ENCODE measurements at places on chromosomes 13 and 19.

GRCh38 chr19:45069056-45069455 lies 7.2 kb downstream of the ZNF296 start:
- DNase-seq, result no peak

DNA sequence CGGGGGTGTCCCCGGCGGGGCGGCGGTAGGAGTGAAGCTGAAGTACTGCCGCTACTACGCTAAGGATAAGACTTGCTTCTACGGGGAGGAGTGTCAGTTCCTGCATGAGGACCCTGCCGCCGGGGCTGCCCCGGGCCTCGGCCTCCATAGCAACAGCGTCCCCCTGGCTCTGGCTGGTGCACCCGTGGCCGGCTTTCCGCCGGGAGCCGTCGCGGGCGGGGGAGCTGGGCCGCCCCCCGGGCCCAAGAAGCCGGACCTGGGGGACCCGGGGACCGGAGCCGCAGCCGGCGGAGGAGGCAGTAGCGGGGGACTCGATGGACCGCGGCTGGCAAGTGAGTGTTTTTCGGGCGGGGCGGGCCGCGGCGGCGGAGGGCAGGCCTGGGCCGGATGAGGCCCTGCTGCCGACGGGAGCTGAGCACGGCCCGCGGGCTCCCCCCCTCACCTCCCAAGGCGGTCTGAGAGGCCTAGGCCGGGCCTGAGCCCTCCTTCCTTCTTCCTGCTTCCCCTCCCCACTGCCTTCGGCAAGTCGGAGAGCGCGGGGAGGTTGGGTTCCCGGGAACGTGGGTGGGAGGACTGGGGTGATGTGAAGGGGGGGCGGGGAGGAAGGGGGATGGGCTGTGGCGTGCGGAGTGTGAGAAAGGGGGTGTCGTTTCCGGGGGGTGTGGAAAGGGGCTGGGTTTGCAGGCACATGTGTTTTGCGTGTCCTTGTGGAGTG lies 568 bp downstream of the PAN3 start:
- DNase-seq, result peak; percentile 87

DNA sequence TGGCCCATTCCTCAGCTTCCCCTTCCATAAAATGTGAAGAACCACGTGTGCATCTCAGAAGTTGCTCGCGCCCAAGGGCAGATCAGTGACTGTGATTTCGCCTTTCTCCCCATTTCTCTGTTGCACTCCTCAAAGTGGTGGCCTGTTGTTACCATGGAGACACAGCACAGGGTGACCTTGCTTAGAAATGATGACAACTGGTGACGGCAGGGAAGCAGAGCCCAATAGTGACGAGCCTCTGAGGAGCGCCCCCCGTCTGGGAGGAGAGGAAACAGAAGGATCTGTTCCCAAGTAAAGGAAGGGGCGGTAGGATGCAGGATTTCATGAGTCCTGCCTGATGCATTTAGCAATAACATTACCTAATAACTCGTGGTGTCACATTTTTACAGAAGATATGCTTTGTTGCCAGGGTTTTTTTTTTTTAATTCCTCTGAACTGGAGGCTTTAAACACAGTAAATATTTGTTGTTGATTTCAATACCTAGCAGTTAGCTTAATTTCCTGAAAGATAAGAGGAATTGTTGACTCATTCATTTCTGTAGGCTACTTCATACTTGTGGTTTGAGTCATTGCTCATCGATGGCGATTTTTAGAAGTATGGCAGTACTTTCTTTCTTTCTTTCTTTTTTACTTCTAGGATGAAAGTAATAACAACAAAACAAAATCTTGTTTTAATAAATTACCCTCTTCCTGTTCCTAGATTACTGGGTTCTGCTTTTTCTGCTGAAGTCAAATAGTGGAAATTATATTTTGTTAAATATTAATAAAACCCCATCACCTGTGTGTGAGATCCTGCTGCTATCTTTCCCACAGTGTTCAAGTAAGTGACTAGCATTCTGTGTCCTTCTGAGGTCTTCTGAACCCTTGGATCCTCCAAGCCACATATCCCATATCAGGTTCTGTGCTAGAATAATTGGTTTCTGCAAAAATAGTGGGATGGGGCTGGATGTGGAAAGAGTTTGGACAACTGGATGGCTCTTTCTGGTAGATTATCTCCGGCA lies 36.0 kb downstream of the MBNL2 start:
- no peak for DNase-seq

DNA sequence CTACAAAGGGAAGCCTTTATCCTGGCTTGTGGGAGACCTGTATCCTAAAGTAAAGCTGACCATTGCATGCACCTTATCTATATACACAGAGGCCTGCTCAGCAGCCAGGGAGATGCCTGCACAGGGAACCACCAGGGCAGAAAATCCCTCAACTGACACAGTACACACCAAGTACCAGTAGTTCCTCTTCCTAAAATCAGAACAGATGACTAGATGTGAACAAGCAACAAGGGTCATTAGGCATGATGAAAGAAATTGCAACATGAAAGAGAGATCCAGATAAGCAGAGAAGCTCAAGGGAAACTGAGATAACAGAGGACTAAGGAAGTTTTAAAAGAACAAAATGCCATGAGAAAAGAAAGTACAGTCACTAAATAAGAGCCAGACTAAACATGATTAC lies 39.7 kb upstream of the SLC7A9 start:
- DNase-seq, result no peak

DNA sequence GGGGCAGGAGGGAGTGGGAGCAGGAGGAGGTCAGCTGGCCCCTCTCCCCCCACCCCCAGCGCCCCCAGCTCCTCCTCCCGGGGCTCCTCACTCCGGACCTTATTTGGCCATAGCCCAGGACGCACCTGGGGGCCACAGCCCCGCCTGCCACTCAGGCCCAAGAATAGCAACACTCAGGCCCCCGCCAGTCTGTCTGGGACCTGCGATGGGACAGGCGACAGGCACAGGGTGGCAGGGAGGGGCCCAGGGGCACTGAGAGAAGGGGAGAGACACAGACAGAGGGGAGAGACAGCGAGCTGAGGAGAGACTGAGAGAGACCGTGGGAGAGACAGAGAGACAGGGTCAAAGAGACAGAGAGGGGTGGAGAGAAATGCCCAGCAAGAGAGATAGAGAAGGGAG lies 10.2 kb downstream of the JOSD2 start:
- DNase-seq, result no peak

- no peak for DNase-seq
Measured at GRCh38 chr19:35812220-35813042, at the start of gene PRODH2. Gene PRODH2 (minus strand): TSS chr19:35812845. CDS start chr19:35812805, 40 bp downstream.

DNA sequence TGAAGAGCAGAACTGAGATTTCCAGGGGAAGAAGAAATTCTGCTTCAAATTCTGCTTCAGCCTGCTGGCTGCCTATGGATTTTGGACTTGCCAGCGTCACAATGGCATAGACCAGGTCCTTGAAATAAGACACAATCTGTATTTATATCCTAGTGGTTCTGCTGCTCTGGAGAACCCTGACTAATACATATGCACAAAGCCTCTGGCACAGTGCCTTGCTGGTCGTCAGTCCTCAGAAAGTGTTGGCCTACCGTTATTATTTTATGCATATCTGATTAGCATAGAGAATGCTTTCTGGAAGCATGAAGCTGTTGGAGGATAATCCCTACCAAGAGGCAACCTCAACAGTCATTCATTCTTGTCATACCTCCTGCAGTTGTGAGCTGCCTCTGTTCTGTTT lies 213.7 kb downstream of the B3GLCT start:
- no peak for DNase-seq

GRCh38 chr13:54078271-54078870 lies 1049.8 kb downstream of the OLFM4 start:
- no peak for DNase-seq

GRCh38 chr19:7676854-7677253 lies at the start of gene MCEMP1:
Gene MCEMP1 (plus strand): TSS chr19:7677090. CDS start chr19:7677121, 31 bp downstream.
- DNase-seq, result no peak

DNA sequence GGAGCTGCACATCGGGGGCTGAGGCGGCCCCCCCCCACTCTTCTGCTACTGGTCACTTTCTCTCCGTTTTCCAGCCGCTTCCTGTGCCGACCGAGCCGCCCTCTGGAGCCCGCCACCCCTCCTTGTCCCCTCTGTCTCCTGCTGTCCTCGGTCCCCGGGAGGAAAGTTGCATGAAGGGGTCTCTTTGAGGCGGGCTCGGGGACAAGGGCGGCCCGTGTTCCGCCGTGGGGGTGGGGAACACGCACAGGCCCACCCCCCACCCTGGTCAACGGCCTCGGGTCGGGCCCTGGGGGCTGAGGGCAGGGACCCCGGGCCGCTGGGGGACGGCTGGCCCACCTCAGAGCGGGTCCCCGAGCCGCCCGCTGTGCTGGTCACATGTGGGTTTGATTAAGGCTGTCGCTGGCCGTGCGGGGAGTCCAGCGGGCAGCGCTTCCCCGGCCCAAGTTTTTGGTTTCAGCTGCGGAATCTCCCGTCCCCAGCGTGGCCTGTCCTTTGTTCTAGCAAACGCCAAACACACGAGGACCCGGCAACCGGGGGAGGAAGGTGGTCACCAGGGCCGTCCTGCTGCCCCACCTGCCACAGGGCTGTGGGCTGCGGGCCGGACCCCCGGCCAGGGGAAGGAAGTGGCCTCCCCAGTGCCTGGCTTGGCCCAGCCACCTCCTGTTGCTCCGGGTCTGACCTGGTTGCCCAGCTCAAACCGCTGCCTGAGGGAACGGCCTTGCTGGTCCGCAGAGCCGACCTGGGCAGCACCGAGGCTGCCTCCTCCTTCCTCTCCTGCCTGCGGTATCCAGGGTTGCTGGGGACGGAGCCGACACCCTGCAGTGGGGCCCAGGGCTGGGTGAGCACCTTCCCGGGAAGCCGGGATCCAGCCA lies 1.9 kb downstream of the EFNA2 start:
- no peak for DNase-seq

DNA sequence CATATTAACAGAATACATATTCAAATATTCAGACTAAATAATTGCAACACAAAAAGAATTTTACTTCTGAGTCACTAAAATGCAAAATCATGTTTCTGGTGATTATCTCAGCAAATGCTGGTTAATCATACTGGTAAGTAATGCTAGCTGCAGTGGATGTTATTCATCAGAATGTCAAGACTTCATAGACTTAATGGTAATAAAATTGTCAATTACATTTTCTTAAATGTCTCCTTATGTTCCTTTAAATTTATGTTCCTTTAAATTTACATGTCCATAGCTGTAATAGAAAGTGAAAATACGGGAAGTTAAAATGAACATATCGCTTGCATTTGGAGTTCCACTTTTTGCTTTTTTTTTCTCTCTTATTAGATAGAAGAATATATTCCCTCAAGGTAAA lies 853.0 kb downstream of the SLITRK6 start:
- DNase-seq, result no peak

GRCh38 chr19:35144600-35145436 lies 1.8 kb downstream of the FXYD7 start:
- no peak for DNase-seq

- no peak for DNase-seq
Measured at GRCh38 chr13:27680465-27680864, 58.8 kb downstream of the POLR1D start.

- no peak for DNase-seq
Measured at GRCh38 chr19:54480051-54480450, 7.0 kb upstream of the CDC42EP5 start.

DNA sequence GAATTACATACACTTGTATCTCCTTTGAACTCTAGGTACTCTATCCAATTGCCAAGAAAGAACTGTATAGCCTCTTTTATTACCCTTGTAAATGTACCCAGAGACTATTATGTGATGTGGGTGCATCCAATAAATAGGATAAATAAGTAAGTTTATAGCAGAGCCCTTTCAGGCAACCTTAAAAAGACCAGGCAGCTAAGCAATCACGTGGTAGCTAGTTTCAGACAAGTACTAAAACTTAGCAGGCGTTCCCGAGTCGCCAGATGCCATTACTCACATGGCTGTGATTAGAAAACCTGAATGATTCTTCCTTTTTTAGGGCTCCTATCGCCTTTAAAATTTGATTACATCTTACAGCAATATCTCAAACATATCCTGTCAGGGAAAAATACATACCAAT lies 1303.0 kb downstream of the EFNB2 start:
- DNase-seq, result peak; percentile 20

GRCh38 chr13:70432276-70432805 lies 324.1 kb upstream of the KLHL1 start:
- no peak for DNase-seq

DNA sequence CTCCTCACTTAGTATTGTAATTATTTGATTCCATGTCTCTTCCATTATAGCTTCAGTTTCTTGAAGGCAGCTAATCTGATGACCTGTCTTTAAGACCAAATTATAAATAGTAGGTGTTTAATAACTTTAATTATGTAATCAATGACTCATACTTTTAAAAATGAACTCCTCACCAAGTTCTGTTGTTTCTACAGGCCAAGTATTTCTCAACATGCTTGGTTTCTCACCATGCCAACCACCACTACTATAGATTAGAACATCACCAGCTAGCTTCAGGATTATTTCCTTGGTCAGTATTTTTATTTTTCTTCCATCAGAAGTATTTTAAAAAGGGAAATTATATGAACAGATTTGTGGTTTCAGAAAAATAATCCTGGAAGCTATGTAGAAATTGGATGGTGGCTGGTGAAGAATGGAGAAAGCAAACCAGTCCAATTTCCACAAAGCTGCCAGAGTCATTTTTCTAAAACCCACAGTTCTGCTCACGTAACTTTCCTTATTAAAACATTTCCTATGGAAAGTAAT lies 237.7 kb upstream of the DACH1 start:
- no peak for DNase-seq

- no peak for DNase-seq
Measured at GRCh38 chr13:24709186-24709913, 29.1 kb downstream of the ATP12A start.

All from left kidney (tissue), 8 donors.